ENCODE measurements at places on chromosomes 1 and 21.

- no peak for DNase-seq
Observed at GRCh38 chr1:41862384-41863221, 56.1 kb downstream of the HIVEP3 start.

GRCh38 chr1:177329871-177330270, 159.1 kb downstream of the BRINP2 start:
- no peak for DNase-seq

GRCh38 chr1:100164216-100164615, 13.8 kb downstream of the LRRC39 start:
- DNase-seq: no peak

GRCh38 chr1:207882692-207883091, 28.2 kb downstream of the CD34 start:
- DNase-seq: no peak

DNA sequence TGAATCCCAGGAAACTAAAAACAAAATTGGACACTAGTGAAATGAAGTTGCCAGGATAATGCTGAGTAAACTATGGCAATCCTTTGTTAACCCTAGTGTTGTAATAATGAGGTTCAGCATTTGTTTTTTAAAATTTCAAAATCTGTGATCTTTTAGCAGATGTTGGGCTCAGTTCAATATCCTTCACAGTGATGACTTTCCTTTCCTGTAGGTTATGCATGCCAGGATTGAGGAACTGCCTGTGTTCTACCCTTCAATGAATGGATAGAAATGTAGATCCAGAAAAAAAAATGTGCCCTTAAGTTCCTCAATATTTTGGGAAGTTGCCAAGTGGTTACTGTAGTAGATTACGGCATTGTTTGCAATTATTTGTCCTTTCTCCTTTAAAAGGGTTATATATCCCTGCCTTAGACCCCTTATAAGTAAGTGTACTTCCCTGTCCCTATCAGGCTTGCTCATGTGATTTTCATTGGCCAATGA, 35.5 kb upstream of the IRF2BP2 start:
- DNase-seq: no peak
